Cardiac septum (tissue), 1 donor: ENCODE measurements at places on chromosomes 5 and 9. TPM values are rescaled to one million over a fixed set of nuclear protein-coding genes. Genes with fewer than 3 reads are reported as not detected.

DNA sequence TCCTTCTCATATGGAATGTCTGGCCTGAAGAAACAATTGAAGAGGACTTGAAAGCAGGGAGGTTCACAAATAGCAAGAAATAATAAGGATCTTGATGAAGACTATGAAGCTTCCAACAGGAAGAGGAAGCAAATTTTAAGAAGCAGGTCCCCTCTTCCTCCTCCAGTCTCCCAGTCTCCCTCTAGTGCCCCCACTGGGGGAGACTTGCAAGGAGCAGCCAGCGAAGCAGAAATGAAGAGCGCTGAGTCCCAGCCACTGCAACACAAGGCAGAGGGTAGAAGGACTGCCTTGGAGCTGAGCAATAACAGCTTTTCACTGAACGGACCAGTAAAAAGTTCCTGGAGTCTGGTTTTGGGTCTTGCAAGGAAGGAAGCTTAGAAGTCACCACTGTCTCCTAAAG, 32.6 kb upstream of the ACO1 start:
- no peak for DNase-seq

DNA sequence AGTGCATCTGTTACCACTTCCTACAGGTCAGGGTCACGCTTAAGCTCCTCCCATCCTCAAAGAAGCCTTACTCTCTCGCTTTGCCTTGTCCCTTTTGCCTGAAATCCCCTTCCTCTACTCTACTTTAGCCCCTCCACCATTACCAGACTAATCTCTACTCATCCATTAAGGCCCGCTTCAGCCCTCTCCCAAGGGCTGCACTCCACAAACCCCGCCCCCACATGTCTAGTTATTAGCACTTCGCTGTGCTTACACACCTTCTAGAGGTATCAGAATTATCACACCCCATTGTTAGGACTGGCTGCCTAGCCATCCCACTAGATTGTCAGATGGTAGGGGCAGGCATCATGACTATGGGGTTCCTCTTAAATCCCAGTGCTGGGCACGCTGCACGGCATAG, 565.7 kb upstream of the WWC1 start:
- no peak for DNase-seq

GRCh38 chr5:62729675-62730074, 151.1 kb downstream of the LRRC70 start:
- DNase-seq: no peak

- DNase-seq: no peak
Measured at GRCh38 chr9:91421128-91421765, 2.4 kb downstream of the NFIL3 start.

- no peak for DNase-seq
Measured at GRCh38 chr5:19018822-19019221, 969.2 kb downstream of the CDH18 start.

DNA sequence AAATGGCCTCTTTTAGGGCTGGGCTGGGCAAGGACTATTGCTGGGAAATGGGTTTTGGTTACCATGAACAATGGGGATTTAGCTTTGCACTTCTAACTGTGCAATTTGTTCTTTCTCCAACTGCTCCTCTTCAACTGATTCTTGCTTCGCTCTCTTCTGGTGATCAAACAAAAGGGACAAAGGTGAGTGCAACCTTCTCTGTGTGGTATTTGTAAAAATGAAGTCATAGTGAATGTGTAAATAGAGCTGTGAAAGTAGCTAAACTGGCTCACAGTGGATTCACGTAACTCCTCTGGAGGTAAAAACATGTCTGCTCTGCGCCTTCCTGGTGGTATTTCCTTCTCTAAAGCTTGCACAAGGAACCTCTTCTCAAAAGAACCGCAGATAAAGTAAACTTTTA, 20.9 kb upstream of the SPINK14 start:
- DNase-seq: no peak

DNA sequence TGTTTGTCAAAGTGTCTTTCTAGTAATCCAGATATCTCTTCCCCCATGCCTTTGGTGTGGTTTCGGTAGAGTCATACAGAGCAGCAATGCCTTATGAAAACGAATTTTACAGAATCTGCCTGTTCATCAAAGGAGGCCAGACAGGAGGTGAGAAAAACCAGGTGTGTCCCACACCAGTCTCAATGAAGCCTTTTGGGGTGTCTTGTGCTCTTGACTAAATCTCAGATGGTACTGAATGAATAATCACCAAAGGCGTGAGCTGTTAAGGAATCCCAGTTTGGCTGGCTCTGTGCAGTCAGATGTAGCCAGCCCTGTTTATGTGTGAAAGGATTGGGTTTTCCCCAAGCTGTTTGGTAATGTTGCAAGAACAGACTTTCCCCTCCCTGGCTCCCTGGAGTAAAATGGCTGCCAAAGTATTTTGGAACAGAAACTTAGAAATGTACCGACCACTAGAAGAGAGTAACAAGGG, 70.8 kb upstream of the CDKN2B start:
- no peak for DNase-seq

The CORO2A gene
- total RNA-seq: 0.19 TPM

The ARL14EPL gene
- not detected for total RNA-seq

The PCDHB9 gene
- 1.3 TPM for total RNA-seq

The SLC34A3 gene
- not detected for total RNA-seq

The PCDHGA3 gene
- total RNA-seq: 22.9 TPM
